ENCODE measurements at places on chromosomes 13 and 19. TPM values are rescaled to one million over a fixed set of nuclear protein-coding genes. Genes with fewer than 3 reads are reported as not detected.

GRCh38 chr13:96781141-96781540 is 213.1 kb downstream of the OXGR1 start:
- DNase-seq = no peak

DNA sequence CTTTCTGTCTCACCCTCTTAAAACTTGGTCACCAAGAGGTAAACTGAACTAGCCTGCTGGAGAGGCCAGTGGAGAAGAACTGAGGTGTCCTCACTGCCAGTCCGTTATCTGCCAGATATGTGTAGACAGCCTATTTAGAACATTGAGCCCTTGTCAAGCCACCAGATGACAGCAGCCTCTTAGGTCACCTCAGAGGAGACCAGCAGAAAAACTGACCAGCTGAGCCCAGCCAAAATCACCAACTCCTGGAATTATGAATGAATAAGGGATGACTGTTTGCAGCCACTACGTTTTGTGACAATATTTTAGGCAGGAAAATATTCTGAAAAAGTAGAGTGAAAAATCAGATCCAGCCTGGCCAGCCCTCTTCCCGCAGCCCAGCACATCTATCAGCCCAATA is 513.9 kb downstream of the DCT start:
- DNase-seq = no peak

DNA sequence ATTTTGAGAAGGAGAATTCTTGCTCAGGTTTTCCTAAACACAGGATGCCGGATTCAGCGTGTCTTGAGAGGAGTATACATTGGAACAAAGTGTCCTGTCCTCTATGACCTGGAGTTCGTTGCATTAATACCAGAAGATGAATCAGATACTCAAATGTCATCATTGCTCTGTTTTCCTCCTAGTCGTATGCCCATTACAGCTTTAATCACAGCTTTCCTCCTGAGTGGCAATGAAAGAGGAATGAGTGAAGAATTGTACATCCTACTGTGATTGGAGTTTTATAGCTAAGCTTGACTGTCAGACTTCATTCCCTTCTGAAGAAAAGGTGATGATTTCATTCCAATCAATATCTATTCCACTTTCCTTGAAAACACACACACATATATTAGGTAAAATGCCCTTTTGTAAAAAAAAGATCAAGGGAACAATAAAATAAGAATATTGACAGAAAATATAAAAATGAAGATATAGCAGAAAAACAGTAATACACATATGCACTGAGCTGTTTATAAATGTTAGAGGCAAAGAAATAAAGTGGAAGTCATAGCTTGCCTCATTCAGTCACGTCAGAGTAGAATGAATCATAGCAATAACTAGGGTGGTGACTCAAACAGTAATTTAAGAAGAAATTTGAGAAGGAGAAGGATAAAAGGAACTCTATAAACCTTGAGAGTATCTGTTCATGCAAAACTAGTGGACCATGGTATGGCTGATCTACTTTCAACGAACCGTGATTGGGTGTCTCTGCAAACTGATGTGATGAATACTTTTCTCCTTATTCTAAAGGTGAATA is 501.5 kb downstream of the SUCLA2 start:
- no peak for DNase-seq

DNA sequence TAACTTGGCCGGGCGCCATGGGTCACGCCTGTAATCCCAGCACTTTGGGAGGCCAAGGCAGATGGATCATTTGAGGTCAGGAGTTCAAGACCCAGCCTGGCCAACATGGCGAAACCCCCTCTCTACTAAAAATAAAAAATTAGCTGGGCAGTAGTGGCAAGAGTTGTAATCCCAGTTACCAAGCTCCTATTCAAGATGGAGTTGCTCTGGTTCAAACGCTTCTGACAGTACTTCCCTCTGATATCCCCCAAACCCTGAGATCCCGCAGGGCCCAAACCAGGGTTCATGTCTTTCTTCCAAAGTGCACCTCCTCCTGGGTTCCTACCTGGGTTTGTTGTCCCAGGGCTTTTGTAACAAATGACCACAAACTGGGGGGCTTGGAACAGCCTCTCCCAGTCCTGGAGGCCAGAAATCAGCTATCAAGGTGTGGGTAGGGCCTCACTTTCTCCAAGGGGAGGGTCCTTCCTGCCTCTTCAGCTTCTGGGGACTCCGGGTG is 13.7 kb downstream of the CELF5 start:
- no peak for DNase-seq

GRCh38 chr19:1307320-1307719 is 21.6 kb downstream of the EFNA2 start:
- no peak for DNase-seq

TRPM4 gene
- total RNA-seq = 110 TPM

SLC6A16 gene
- total RNA-seq = 2.2 TPM

NKPD1 gene
- 0.60 TPM for total RNA-seq

STX10 gene
- total RNA-seq = 37.3 TPM
